ENCODE measurements at places on chromosomes 6 and 20.
A peak's percentile ranks its signal among the peaks of the same experiment; 100 is the strongest.

DNA sequence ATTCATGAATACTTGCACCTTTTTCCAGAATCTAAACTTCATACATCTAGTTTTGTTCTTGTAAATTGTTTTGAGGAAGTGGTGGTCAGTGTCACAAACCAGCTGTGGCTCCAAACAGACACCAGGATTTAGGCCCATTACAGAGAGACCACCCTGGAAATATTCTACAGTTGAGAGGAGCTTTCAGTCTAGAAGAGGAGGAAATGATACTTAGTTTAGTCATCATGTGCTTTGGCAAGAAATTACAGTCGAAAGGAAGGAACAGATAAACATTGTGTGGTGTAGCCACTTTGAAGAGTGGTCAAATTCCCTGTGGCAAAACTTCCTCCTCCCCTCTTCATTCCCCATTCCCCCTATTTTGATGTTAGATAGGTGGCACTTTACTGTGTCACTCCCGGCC lies 15.7 kb downstream of the DCBLD1 start:
- DNase-seq, result peak; percentile 89

- peak; percentile 9 for DNase-seq
These were observed 702 bp downstream of the ETV7 start for GRCh38 chr6:36386495-36387439.

DNA sequence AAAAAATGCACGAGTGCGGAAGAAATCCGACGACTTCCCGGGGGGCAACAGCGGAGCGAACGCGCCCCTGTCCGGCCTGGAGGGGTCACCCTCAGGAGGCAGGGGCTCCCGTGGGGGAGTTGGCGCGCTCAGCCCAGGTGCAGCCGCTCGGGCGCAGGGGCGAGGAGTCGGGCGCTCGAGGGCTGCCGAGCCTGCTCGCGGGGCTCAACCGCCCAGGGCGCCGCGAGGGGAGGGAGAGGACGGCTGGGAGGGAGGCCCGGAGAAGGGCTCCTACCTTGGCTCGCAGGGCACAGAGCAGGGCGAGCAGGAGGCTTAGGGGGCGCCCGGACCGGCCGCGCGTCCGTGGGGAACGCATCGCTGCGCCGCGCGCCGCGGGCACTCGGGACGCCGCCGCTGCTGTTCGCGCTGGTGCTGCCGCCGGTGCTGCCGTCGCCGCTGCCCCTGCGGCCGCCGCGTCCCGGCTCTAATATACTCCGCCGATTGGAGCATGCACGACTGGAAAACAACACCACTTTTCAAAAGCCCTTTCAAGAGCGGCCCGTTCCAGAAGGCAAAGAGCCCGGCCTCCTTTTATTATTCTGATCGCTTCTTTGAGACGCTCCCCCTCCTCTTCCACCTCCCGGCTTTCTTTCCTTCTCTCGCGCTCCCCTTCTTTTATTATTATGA lies 490 bp downstream of the JAG1 start:
- DNase-seq, result peak; percentile 68

- DNase-seq, result peak; percentile 49
These were observed 75.4 kb upstream of the TMEM244 start for GRCh38 chr6:129936329-129937165.

DNA sequence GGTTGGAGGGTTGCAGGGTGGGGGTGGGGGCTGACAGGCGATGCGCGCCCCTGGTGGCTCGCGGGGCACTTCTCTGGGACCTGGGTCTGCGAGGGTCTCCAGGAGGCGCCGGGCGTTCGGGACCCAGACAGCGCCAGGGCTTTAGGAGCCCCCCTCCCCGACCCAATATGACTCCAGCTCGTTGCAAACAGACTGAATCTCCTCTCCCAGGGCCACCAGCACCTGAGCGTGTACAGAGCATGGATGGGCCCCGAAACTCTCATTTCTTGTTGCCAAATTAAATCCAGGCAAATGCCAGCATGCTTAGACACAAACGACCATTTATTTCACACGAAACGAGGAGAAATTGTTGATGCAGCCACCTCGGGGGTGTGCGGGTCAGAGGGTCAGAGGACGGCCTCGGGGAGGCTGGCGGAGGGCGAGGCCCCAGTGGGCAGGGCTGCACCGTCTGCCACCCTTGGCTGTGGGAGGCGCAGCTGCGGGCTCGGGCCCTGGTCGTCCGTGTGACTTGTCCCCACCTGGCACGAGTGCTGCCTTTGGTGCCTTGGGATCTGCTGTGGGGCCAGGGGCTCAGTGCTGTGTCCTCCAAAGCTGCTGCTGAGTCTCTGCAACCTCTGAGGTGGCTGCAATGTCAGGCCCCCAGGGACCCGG lies 20.9 kb upstream of the GATA5 start:
- DNase-seq, result no peak

- DNase-seq, result no peak
These were observed 41.3 kb downstream of the HLA-DPB1 start for GRCh38 chr6:33116841-33117711.

GRCh38 chr20:53901497-53902096 lies 168.8 kb downstream of the BCAS1 start:
- DNase-seq, result no peak

DNA sequence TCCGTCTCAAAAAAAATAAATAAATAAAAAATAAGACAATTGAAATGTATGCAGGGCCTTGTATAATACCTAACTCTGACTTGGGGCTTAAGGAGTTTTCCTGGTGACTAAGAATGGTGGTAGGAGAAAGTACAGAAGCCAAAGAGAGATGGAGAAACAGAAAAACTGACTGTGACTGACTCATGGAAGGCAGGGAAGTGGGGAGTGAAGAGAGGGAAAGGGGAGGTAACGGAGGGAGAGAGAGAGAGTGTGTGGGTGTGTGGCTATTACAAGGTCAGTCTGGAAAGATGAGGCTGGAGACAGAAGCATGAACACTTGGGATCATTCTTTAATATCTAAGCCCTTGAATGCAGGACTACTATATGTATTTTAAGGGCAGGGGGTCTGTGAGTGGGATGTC lies 38.5 kb downstream of the SNRNP48 start:
- no peak for DNase-seq

DNA sequence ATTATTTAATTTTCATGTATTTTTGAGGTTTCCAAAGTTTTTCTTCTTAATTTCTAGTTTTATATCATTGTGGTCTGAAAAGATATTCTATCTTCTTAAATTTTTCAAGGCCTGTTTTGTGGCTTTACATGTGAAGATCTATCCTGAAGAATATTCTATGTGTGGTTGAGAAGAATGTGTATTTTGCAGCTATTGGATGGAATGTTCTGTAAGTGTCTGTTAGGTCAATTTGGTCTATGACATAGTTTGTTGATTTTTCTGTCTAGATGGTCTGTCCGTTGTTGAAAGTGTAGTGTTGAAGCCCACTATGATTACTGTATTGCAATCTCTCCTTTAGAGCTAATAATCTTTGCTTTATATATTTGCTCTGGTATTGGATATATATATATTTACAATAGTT lies 125.7 kb downstream of the CRYBG1 start:
- DNase-seq, result no peak

- no peak for DNase-seq
These were observed 306.9 kb downstream of the QKI start for GRCh38 chr6:163721435-163721834.

GRCh38 chr6:125810445-125810844 lies 19.7 kb downstream of the NCOA7 start:
- DNase-seq, result no peak

- no peak for DNase-seq
These were observed 93.6 kb upstream of the CNKSR3 start for GRCh38 chr6:154604119-154604518.

GRCh38 chr6:26321005-26321404 lies 44.0 kb upstream of the BTN3A2 start:
- no peak for DNase-seq

- no peak for DNase-seq
These were observed 54.0 kb downstream of the STK4 start for GRCh38 chr20:45020236-45020886.

DNA sequence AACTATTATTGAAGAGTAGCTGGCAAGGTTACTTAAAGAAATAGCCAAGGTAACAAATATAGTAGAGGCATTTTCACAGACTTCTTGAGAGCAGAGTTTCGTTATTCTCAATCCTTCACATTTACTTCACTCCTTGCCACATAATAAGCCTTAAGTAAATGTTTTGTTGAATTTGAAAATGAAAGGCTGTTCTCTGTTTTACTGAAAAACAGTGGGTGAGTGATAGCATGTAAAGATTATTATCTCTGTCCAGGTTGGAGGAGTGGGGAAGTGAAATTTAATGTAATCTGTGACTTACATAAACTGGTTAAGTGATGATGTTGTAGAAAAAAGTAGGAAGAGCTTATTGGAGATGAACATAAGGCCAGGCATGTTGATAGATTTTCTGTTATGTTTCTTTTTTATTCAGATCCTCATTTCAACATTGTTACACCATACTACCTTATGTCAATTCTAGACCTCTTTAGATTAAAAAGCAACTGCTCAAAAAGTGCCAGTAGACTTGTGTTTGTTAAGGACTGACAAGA lies 55.0 kb downstream of the QKI start:
- DNase-seq, result no peak

GRCh38 chr6:68728159-68728979 lies 93.3 kb downstream of the ADGRB3 start:
- no peak for DNase-seq

DNA sequence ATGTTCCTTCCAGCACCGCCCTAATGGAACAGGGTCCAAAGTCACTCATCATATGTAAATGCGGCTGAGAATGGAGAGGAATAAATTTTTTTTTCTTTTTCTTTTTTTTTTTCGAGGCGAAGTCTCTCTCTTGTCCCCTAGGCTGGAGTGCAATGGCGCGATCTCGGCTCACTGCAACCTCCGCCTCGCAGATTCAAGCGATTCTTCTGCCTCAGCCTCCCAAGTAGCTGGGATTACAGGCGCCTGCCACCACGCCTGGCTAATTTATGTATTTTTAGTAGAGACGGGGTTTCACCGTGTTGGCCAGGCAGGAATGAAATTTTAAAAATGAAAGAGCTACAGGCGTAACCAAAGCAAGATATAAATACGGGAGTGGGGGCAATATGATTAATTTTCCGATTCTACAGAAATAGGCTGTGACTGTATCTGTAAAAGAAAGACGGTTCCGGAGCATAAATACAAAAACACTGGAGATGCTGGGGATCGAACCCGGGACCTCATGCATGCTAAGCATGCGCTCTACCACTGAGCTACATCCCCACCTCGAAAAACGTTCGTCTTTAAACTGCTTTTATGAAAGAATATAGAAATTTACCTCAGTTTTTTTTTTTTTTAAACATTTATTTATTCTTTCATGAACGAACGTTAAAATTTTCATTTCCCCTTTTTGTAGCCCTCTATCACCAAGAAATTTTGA lies 132.2 kb downstream of the GPX5 start:
- DNase-seq, result peak; percentile 70

DNA sequence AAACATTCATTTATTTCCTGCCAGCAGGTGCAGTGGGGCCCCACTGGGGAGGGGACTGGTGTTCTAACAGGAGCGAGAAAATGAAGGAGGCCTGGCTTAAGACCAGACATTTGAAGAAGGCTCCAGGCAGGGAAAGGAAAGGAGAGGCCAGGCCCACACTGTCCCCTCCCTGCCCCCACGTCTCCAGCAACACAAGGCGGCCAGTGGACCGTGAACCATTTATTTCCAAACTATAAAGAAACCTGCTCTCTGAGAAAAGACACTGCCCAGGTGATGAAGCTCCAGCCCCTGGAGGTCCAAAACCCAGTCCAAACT lies 41.4 kb upstream of the CDH22 start:
- no peak for DNase-seq

DNA sequence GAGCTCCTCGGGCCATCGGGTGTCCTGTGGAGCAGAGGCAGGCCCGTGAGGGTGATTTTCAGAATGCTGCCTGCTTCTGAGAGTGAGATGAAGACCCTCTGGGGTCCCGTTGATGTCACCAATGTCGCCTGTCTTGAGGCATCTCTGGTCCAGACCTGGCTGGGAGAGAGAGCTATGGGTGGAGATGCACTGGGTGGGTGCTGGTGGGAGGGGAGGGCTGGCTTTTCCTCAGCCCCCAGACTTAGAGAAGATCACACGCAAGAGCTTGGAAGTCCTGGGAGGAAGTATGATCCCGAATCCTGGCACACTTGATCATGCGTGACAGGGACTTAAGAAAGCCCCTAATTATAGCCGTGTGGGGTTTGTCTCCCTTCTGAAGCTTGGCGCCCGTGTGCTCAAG lies 103.2 kb upstream of the CD93 start:
- no peak for DNase-seq

- DNase-seq, result peak; percentile 62
These were observed 33.5 kb downstream of the CARMIL1 start for GRCh38 chr6:25312703-25313102.

- DNase-seq, result no peak
These were observed 28.8 kb upstream of the CFAP206 start for GRCh38 chr6:87378947-87379346.

- DNase-seq, result no peak
These were observed 60.0 kb downstream of the TOX2 start for GRCh38 chr20:43974695-43975094.

DNA sequence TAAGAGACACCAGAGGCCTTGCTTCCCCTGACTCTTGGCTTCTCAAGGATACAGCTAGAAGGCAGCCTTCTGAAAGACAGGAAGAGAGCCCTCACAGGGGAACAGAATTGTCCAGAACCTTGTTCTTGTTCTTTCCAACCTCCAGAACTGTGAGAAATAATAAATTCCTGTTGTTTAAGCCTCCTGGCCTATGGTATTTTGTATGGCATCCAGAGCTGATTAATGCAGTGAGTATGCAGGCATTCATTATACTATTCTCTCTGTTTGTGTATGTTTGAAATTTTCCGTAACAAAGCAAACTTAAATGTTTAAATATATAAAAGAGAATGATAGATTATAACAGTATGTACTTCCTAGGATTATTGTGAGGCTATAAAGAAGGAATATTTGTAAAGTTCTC lies 903.4 kb upstream of the FLRT3 start:
- no peak for DNase-seq

- DNase-seq, result no peak
These were observed 6.8 kb downstream of the HDDC2 start for GRCh38 chr6:125294925-125295324.

GRCh38 chr6:89433252-89434149 lies 549 bp downstream of the ANKRD6 start:
- no peak for DNase-seq

DNA sequence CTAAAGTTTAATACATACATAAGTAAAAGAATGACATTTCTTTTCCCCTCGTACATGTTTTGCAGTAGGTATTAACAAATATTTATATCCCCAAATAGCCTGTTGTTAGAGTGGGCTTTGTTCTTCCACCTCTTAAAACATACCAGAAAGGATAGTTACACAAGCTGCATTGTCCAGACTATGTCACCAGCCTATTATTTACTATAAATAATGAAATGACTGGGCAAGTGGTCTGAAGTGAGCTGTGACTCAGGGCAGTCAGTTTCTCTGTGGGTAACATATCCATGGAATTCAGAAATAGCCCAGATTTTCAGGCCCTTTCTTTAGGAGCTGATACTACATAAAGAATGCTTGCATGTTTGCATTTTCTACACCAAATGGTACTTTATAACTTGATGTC lies 60.1 kb downstream of the FUT9 start:
- no peak for DNase-seq
